Fibroblast of skin of abdomen (primary cell): ENCODE measurements at places on chromosomes 5 and 9.

- DNase-seq: no peak
Measured at GRCh38 chr5:173655196-173655797, 38.8 kb upstream of the BOD1 start.

DNA sequence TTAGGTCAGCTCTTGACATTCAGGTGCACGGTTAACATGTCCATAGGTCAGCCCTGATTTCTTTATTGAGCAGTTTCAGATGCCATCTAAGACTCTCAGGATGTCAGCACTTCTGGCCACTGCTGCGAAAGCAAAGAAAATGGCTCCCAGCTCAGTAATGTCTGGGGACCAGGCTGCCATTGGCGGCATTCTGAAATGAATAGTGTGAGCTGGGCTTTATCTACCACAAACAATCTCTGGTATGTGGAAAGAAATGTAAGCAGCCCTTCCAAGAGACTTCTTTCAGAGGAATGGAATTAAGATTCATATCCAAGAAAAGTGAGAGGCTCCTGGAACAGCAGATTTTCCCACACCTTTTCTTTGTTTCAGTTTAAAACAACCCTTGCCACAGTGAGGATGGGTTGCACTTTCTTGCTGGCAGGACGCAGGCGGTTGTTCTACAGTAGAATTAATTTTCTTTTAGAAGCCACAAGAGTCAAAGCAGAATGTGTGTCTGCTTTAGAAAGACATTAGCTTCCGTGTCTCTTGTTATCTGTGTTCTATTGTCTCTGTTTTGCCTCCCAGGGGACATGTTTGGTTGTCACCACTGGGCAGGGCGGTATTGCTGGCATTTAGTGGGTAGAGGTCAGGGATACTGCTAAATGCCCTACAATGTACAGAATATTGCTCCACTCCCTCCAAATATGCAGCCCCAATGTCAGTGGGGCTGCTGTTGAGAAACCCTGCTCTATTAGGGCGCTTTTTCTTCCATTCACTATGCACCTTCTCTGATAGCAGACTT lies 149.9 kb upstream of the ANKH start:
- DNase-seq: peak; percentile 87

DNA sequence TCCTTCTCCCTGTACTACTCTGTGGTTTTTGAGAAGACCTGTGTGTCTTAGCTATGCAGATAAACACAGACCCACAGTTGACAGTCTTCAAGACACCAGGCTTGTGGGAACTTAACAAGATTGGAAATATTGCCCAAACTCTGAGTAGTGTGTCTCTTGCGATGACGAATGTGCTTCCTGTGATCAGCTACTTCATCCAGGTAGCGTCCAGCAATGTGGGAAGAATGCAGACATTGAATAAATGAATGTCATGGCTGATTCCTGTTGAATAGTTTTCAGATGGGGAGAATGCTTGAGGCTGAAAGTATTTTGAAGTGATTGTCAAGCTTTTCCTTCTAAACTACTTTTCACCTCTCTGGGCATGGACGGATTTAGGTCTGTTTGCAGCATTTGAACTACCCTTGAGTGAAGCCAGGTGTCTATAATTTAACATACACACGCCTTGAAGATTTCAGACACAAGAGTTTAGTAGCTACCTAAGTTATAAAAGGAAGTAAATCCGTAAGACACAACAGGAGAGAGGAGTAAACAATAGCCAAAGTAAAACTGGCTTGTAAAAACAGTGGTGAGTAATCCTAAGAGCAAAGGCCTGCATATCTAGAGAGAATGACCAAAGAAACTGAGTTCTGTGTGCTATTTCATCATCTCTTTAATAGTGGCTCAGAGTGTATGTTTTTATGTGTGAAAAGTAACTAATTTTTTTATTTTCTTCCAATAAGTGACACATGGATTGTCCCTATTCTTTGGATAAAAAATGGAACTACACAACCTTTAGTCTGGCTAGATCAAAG lies 30.0 kb upstream of the ARL14EPL start:
- no peak for DNase-seq

DNA sequence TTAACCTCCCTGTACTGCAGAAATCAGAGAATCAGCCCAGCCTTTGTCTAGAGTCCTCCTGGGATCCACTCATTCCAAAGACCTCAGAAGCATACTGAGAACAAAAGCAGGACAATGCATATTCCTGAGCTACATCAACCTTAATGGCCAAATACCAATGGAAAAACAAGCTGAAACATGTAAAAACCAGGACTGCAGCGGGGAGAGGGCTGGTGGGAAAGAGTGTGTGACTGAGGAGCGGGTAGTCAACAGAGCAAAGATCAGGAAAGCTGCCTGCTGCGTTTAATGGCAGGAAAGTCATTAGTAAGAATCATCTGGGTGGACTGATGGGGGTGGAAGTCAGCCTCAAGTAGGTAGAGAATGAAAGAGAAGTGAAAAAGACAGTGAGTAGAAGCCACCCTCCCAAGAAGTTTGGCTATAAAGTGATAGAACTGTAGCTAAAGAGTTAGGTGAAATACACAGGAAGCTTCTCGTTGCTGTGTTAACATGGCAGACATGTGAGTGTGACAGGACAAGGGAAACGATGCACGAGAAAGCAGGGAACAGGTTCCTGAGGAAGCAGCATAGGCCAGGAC lies 88.1 kb downstream of the OTULIN start:
- no peak for DNase-seq

GRCh38 chr5:147384346-147385193 lies 125.3 kb downstream of the DPYSL3 start:
- no peak for DNase-seq

- peak; percentile 58 for DNase-seq
Measured at GRCh38 chr5:169307646-169308045, 6.7 kb upstream of the SLIT3 start.

- DNase-seq: peak; percentile 65
Measured at GRCh38 chr9:126844085-126844484, 16.4 kb upstream of the ZBTB34 start.

- no peak for DNase-seq
Measured at GRCh38 chr9:124526174-124526573, 19.0 kb upstream of the NR5A1 start.

DNA sequence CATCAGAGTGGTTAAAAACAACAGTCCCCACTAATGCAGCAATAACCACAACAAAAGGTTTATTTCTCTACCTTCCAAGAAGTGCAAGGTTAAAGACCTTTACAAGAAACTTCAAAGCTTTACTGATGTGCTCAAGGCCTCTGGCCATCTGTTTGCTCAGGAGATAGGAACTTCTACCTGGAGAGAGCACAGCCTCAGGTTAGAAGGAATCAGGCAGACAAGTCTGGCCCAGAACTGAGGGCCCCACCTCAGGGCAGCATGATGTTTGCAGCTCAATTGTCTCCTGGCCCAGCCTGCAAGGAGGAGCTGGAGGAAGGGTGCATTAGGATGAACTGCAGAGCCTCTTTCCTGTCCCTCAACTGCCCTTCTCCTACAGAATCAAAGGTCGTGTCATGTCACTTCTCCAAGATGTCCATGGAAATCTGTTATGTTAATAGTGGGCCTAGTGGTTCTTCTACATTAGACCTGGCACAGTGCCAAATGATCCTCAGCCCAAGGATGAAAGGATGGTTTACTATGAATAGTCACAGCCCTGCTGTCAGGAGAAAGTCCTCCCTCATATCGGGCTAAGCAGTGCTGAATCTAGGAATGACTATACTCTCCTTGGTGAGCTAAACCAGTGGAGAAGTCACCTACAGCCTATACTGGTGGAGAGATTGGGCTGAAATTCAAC lies 98.9 kb upstream of the NTRK2 start:
- DNase-seq: no peak

- DNase-seq: no peak
Measured at GRCh38 chr9:7533376-7534090, 266.0 kb downstream of the DMAC1 start.

DNA sequence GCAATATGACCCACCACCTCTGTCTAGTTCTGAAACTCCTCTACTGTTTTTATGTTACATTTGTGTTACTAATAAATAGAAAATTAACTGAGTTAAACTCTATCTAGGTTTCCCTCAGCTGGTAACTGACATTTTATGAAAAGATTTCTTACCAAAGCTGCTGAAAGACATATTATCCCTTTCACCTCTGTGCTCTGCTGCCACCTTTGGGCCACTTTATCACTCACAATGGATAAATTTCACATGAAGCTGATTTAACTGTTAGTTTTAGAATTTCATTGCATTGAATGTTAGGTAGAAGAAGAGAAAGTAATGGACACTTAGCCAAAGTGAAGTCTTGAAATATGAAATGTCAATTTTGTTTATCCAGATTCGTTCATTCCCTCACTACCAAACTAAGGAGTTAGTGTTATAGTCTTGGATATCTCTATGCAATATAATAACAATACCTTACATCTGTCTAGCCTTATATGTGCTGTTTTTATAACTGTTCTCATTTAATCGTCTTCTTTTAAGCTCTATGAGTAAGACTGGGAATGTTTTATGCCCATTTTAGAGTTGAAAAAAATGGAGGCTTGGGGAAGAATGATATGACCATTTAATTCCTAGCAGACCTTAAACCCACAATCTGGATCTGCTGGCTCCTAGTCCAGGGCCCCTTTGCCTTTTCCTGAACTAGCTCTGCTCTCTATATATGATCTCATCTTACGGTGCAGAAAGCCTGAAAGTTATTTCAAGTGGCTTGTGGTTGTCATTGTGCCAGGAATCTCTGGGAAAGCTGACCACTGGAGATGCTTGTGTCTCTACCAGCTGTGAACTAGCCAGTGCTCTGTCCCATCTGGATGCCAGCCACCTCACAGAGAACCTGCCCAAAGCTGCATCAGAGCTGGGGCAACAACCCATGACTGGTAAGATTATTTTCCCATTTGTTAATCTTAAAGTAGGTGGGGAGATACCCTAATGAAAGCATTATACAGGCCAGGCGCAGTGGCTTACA lies 97.1 kb downstream of the GOLPH3 start:
- peak; percentile 52 for DNase-seq

GRCh38 chr9:84374013-84374412 lies 33.5 kb upstream of the SLC28A3 start:
- DNase-seq: no peak

- DNase-seq: no peak
Measured at GRCh38 chr5:82211855-82212572, 66.1 kb downstream of the RPS23 start.

GRCh38 chr5:6585168-6585567 lies 47.7 kb downstream of the NSUN2 start:
- no peak for DNase-seq

GRCh38 chr9:126838895-126839294 lies 21.5 kb upstream of the ZBTB34 start:
- no peak for DNase-seq

DNA sequence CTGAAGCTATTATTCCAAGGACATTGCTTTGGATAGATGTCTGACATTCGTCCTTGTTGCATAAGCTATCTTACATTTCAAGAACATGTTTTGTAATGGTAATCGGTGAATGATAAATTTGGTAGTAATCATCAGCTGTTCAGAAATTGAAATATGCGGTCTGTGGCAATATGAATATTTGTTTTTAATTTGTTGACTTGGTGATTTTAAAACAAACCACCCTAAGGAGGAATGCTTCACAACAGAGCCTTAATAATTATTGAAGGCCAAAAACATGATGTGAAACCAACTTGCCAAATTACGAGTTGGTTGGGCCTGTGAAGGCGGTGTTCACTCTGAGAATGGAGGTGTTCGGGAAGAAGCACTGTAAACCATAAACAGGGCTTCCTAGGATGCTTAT lies 149.7 kb upstream of the TUT7 start:
- no peak for DNase-seq

DNA sequence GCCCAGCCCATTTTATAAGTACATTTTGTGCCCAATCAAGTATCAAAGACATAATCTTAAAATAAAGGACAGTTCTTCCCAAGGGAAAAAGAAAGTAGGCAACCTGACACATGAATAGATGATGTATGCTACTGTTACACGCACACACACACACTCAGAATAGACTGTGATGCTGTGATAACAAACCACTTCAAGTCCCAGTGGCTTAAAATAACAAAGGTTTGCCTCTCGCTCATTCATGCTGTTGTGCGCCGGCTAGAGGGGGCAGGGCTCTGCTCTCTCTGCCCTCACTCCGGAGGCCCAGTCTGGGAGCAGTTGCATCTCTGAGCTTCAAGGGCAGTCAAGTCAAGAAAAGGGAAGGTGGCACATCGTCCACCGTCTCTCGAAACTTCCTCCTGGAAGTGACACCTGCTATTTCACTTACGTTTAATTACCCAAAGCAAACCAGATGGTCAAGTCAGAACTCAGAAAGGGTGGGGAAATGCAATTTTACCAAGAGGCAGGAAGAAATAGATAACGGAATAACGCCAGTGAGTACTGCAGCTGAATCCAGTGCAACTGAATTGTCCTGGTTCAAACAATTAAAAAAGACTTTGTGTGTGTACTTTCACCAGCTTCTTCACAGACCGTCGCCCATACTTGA lies 43.3 kb downstream of the ANKRD33B start:
- peak; percentile 26 for DNase-seq

DNA sequence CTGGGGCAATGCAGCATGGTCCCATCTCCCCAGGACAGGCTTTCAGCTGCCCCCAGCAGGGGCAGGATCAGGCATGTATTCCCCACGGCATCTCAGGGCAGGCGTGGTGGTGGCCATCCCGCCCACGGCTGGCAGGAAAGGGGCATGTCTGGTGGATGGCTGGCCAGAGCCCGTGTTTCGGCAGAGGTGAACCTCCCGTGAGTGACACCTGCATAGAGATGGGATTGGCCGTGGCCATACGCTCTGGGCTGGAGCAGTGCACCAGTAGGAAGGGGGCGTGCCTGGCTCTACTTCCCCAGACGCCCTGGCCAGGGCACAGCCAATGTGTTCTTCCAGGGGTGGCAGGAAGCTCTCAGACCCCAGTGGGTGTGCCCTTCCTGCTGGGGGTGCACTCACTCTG lies 139.1 kb downstream of the ZNF354C start:
- no peak for DNase-seq

DNA sequence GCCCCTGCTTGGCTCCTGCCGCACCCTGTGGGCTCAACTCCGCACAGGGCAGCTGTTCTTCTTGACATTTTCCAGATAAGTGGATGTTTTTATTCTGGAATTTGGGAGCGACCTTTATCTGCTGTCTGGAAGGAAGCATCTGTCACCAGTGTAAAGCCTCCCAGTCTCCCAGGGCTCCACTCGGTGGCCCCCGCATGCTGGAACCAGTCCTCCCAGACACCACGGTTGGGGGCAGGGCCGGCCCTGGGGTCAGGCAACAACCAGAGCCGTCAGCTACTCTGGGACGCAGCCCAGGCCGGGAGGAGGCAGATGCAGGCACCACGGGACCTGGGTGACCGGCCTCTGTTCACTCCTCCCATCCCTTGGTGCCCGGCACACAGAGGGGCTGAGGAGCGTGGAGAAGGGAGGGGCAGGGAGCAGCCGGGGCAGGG lies 92.8 kb upstream of the ADAMTS2 start:
- no peak for DNase-seq

- DNase-seq: no peak
Measured at GRCh38 chr9:123861086-123861755, 68.7 kb downstream of the DENND1A start.

- DNase-seq: peak; percentile 67
Measured at GRCh38 chr5:78716206-78716605, 67.6 kb upstream of the LHFPL2 start.
